IMR-90 (cell line): ENCODE measurements at places on chromosomes 16 and 17.

DNA sequence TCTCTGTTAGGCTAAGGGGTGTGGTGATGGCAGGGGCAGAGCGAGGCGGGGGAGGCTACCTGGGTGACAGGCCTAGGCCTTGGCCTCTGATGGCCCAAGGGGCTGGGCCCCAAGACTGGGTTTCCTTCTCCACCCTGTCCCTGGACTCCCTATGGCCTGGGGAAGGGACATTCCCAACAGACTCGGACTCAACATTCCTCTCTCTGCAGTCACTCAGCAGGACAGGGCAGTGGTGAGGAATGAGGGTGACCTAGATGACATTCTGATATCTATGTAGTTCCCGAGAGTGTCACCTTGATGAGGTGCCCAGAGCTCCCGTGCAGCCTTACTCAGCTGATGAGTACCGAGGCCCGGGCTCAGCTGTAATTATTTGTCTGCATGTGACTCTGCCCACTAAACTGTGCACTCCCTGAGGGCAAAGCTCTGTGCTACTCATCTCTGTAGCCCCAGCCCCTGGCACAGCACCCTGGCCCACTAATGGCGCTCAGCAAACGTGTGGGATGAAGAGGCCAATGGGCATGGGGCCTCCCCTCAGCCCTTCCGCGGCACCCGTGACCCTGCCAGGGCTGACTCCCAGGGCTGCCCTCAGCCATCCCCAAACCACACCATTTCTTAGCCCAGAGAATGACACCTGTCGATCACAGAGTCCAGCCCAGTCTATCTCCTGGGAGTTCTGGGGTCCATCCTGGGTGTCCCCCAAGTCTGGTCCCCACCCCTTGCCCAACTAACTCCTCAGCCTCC lies 2.2 kb downstream of the PLCD3 start:
- peak; percentile 12 for DNase-seq

- peak; percentile 94 for DNase-seq
Observed at GRCh38 chr17:48503747-48504146, 27.1 kb downstream of the HOXB1 start.

GRCh38 chr17:16971458-16972338 lies at the start of gene TNFRSF13B:
TSS of gene TNFRSF13B (minus strand) at chr17:16972118. CDS start at chr17:16972075, 43 bp downstream.
- no peak for DNase-seq

GRCh38 chr16:56163938-56164337 lies 27.4 kb upstream of the GNAO1 start:
- no peak for DNase-seq

DNA sequence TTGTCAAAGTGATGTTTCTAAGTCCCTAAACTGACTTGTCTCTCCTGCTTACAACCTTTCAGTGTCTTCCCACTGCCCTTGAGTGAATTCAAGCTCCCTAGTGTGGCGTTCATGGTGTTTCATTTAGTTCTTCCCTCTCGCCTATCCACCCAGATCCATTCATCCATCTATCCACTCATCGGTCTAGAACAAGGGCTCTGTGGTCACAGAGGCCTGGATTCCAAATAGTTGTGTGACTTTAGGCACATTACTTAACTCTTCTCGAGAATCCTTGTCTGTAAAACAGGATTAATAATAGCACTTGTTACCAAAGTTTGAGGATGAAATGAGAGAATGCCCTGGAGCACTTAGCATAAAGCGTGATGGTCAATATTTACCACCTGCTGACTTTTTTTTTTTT lies 870 bp upstream of the TAC4 start:
- DNase-seq = no peak

- peak; percentile 80 for DNase-seq
Observed at GRCh38 chr17:13575922-13576419, 25.8 kb downstream of the HS3ST3A1 start.

DNA sequence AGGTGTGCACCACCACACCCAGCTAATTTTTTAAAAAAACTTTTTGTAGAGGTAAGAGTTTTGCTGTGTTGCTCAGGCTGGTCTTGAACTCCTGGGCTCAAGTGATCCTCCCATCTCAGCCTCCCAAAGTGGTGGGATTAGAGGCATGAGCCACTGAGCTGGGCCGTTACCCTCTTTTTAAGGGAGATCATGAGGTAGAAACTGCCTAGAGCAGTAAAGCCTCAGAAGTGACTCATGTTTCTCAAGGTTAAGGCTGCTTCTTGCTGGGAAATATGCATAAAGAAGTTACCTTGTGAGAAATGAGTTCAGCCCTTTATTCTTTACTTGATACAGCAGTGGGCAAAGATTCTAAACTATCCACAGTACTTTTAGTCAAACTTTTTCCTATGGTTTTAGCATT lies 38.2 kb downstream of the GRB2 start:
- peak; percentile 51 for DNase-seq

GRCh38 chr17:79301469-79301868 lies 226.8 kb downstream of the ENGASE start:
- no peak for DNase-seq

GRCh38 chr17:48835971-48836370 lies 5.1 kb downstream of the CALCOCO2 start:
- DNase-seq = no peak

GRCh38 chr17:19020016-19020415 lies 15.5 kb upstream of the FAM83G start:
- no peak for DNase-seq

DNA sequence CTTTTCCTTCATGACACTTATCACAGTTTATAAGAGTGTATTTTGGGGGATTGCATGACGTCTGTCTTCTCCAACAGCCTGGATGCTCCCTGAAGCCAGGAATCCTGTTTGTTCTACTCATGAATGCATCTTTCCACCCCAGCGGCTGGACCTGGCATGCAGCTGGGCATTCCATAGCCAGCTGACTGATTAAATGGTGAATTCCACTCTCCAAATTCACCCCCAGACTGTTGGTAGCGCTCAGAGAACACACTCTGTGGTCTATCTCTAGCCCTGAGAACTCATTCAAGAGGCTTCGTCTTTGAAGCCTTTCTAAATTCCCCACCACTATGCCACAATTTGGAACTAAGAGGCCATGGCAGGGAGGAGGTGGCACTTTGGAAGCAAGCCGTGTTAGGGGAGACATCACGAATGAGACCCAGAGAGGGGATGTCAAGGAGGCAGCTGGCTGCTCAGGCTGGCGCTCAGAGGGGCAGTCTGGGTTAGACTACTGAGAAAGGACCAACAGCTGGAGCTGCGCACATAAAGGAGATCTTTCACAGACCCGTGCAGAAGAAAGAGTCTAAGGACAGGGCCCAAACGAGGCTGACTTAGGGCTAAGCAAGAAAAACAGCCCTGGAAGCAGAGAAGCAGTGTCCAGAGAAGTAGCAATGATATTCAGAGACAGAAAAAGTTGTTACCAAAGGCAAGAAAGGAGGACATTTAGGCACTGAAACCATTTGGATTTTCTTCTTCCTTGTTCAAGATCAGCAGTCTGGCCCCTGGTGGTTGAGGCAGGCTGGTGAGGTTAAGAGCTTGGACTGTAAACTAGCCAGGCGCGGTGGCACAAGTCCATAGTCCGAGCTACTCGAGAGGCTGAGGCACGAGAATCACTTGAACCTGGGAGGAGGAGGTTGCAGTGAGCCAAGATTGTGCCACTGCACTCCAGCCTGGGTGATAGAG lies 42.4 kb upstream of the ZNF629 start:
- no peak for DNase-seq

- DNase-seq = no peak
Observed at GRCh38 chr17:77744066-77744988, 214.2 kb upstream of the TNRC6C start.

- DNase-seq = peak; percentile 99
Observed at GRCh38 chr17:41910701-41911391, 7.9 kb downstream of the ACLY start.

GRCh38 chr16:85441189-85441889 lies 171.8 kb upstream of the GSE1 start:
- DNase-seq = no peak

DNA sequence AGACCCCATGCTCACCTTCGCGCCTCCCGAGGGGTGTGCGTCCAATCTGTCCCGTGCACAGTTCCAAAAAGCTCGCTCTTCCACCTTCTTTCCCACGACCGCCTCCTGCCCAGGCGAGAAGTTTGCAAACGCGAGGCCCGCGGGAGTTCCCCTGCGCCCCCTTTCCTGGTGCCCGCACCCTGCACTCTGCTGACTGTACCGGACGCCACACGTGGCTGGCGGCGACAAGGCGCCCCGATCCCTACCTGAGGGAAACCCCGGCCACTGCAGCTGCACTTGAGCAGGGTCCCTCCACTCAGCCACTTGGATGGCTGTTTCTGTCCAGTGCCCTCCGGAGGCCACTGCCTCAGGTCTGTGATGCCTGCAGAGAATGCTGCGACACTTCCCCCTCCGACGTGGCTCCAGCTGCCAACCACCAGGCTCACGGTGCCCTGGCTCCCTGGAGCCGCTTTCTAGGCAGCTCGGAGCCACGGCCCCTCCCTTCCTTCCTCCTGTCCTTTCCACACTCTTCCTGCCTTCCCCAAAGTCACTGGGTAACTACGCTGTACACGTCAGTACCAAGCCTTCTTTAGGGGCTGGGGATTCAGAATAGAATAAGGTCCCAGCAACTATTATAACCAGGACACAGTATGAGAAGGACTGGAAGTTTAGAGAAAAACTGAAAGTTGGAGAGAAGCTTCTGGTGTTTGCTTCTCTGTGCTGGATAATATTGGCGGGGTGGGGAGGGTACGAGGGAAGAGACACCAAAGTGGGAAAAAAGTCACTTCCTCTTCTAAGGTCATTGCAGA lies at the start of gene MLKL:
Gene MLKL, minus strand, starts transcription at position 425 of the 788 bp plus-strand sequence. CDS start 5,105 bp downstream, outside the sequence.
- peak; percentile 26 for DNase-seq

DNA sequence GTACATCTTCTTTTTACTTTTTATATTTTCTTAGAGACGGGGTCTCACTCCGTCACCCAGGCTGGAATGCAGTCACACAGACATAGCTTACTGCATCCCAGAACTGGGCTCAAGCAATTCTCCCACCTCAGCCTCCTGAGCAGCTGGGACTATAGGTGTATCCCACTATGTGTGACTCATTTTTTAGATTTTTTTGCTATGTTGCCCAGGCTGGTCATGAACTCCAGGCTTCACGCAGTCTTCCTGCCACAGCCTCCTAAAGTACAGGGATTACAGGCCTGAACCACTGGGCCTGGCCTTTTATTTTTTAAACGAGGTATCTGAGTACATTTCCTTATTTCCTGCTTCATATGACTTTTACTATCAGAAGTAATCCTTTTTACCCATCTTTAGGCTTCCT lies 48.0 kb downstream of the GLG1 start:
- no peak for DNase-seq

DNA sequence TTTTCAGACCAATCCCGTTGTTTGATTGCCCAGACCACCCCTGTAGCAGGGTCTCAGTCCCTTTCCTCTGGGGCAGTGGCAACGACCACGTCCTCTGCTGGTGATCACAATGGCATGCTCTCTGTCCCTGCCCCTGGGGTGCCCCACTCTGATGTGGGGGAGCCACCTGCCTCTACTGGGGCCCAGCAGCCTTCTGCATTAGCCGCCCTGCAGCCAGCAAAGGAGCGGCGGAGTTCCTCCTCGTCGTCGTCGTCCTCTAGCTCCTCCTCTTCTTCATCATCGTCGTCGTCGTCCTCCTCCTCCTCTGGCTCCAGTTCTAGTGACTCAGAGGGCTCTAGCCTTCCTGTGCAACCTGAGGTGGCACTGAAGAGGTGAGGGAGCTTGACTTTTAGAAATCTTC lies 9.2 kb downstream of the ELOB start:
- no peak for DNase-seq

GRCh38 chr16:35749253-35750141 lies 2290.1 kb downstream of the TP53TG3F start:
- no peak for DNase-seq
